ENCODE measurements at places on chromosomes 3 and 15. TPM values are rescaled to one million over a fixed set of nuclear protein-coding genes. Genes with fewer than 3 reads are reported as not detected.
A peak's percentile ranks its signal among the peaks of the same experiment; 100 is the strongest.

The AHSG gene
- total RNA-seq: not detected

The NMB gene
- total RNA-seq: 12.8 TPM

The CMTM7 gene
- total RNA-seq: 1.2 TPM

GRCh38 chr3:14725564-14726440, 50.9 kb downstream of the C3orf20 start:
- ATAC-seq: peak; percentile 28

The SETD2 gene
- 26.6 TPM for total RNA-seq

The NDN gene
- total RNA-seq: 17.3 TPM

DNA sequence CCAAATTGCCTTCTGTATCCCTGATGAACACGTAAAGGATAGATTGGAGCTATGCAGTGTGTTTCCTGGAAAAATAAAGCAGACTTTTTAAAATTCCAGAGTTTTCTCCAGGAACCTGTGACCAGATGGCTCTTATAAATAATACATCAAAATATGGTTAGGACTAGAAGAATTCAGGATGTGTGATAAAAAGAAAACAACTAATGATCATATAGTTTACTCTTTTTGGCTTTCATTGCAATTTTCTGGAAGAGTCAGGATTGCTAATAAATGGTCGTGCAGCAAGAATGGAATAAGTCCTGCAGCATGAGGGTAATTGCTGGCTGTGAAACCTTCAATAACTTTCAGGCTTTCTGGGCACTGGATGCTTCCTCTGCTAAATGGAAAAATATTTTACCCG, 30.2 kb upstream of the DENND4A start:
- no peak for ATAC-seq

- ATAC-seq: no peak
Observed at GRCh38 chr3:144556392-144556791, 584.8 kb downstream of the DIPK2A start.

- no peak for ATAC-seq
Observed at GRCh38 chr15:61186905-61187741, 42.0 kb downstream of the RORA start.

DNA sequence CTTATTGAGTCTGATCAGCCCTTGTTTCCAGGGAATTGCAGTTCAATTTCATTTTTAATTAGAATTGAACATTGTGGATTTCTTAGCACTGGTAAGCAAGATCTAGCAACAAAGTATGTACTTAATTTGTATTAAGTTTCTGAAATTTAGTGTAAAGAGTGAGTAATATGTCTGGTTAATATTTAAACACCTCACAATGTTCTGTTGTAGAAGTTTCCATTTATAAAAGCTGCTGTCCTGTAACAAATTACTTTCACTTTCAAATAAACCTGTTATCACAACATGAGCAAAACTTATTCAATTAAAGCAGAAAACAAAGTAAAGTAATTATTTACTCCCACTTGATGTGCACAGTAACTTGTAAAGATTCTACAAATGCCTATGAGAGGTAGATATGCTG, 448.5 kb downstream of the NAALADL2 start:
- ATAC-seq: no peak

DNA sequence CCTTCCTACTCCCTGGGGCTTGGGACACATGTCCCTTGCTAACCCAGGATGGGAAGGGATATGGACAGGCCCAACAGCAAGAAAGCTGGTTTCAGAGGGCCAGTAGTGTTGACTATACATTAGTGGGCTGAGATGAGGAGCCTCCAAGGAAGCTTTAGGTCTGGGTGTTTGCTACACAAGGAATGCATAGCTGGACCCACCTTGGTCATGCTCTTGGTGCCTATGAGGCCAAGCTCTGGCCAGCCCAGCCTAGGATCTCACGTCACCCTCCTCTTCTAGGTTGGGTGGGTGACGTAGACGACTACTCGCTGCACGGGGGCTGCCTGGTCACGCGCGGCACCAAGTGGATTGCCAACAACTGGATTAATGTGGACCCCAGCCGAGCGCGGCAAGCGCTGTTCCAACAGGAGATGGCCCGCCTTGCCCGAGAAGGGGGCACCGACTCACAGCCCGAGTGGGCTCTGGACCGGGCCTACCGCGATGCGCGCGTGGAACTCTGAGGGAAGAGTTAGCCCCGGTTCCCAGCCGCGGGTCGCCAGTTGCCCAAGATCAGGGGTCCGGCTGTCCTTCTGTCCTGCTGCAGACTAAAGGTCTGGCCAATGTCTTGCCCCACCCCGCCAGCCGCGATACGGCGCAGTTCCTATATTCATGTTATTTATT, 653 bp upstream of the WDR6 start:
- ATAC-seq: no peak

The CORO2B gene
- total RNA-seq: 0.12 TPM

GRCh38 chr3:114217266-114217665, 20.1 kb downstream of the ZNF80 start:
- ATAC-seq: no peak

The GHRL gene
- 0.76 TPM for total RNA-seq

GRCh38 chr3:38743043-38743442, 73.0 kb downstream of the SCN10A start:
- no peak for ATAC-seq

The LMAN1L gene
- total RNA-seq: not detected

The SLC28A2 gene
- total RNA-seq: not detected

The SAMD7 gene
- total RNA-seq: not detected

The GREM1 gene
- total RNA-seq: 9.2 TPM

GRCh38 chr3:76212679-76213078, 427.3 kb upstream of the ZNF717 start:
- no peak for ATAC-seq

DNA sequence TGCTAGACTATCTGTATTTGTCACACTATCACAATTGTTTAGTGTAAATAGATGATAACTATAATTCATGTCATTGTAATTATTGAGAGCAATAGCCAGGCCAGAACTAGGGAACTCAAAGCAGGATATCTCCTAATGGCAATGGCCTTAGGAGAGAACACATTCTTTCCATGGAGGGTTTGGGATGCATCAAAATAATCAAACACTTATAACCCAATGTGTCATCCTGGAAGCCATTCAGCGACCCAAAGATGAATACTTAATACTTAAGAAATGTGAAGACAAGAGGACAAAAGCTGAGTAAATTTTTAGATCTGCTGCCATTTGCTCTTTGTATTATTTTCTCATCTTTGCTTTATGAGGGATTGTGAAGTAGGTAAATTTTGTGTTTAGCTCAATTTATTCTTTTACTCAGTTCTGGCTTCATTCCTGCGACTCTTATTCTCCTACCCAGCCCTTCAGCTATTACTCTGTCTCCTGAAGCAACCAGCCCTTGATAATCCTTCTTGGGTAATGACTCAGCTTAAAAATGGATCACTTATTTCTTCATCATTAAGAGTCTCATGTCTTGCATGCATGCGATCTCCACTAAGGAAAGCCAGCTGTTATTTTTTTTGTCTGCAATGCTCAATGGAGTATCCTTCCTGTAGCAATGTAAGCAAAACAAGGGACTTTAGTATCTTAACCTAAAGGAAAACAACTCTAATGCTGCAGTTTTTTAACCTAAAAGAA, 2.0 kb downstream of the OR4F15 start:
- no peak for ATAC-seq

DNA sequence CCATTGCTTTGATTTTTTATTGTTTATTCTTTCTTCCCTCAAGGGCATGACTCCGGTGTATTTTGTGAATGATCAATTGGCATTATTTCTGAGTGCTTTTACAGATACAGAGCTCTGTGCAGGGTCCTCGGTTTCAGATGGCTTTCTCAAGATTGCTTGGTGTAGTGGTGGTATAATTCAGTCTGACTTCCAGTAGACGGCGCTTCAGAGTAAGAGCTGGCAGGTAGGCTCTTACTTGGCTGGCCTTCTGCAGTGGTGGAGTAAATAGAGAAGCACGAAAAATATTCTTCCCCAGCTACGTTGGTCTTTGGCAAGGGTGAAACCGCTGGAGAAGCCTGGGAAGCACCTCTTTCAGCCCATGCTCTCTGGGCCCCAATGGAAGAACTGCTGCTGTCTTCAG, 723.0 kb upstream of the BCHE start:
- ATAC-seq: no peak

The TEX9 gene
- 9.2 TPM for total RNA-seq

The NEK11 gene
- 3.4 TPM for total RNA-seq

The WNT7A gene
- total RNA-seq: 0.16 TPM

GRCh38 chr15:101723874-101724674, at the start of gene TARS3:
TSS of gene TARS3 (minus strand) at chr15:101724473. CDS start at chr15:101724387, 86 bp downstream.
- peak; percentile 99 for ATAC-seq

- peak; percentile 84 for ATAC-seq
Observed at GRCh38 chr3:152857082-152857481, 22.2 kb downstream of the P2RY1 start.

- ATAC-seq: no peak
Observed at GRCh38 chr3:129417326-129417725, 11.1 kb downstream of the EFCAB12 start.

The STRA6 gene
- total RNA-seq: 1.5 TPM

The ROPN1 gene
- total RNA-seq: not detected

DNA sequence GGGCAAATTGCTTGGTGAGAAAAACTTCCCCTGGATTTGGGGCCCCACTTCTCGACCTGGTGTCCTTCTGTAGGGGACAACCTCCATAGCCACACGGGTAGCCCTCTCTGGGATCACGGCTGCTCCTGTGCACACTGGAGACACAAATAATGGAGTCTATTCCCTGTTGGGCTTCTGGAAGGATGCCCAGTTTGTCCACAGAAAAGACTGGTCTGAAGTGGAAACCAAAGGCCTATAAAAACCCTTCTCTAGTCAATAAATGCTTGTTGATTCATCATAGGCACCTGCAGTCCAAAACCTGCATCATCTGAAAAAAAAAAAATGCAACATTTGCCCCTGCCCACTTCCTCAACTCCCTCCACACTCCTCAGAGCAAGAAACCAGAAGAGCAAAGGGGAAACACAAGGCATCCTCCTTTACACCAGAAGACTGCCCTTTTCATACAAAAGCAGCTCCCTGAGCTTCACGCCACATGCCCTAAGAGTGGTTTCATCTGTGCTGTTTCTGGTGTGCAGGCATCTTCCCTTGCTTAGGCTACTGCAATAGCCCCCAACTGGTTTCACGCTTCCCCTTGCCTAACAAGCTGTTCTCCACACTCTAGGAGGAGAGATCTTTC, 36.3 kb downstream of the SRGAP3 start:
- no peak for ATAC-seq

The CAMKV gene
- not detected for total RNA-seq

- ATAC-seq: peak; percentile 82
Observed at GRCh38 chr15:46312133-46312740, 677.4 kb downstream of the SQOR start.

DNA sequence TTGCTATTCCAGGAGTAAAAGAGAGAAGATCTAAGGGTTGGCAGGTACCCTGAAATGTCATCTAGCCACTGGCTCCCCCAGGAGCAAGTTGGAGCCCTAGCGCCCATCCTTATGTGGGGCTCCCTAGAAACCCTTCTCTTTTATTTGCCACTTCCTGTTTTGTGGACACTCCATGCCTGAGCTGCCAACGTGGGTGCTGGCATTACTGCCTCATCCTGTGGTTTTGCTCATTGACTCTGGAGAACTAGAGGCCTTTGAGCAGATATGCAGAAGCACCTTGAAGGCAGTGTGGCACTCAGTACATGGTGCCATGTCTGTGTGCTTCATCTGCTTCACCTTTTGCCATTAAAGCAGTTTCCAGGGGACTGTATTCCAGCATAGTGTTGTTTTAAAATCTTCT, 8.1 kb downstream of the EDEM1 start:
- ATAC-seq: peak; percentile 4

DNA sequence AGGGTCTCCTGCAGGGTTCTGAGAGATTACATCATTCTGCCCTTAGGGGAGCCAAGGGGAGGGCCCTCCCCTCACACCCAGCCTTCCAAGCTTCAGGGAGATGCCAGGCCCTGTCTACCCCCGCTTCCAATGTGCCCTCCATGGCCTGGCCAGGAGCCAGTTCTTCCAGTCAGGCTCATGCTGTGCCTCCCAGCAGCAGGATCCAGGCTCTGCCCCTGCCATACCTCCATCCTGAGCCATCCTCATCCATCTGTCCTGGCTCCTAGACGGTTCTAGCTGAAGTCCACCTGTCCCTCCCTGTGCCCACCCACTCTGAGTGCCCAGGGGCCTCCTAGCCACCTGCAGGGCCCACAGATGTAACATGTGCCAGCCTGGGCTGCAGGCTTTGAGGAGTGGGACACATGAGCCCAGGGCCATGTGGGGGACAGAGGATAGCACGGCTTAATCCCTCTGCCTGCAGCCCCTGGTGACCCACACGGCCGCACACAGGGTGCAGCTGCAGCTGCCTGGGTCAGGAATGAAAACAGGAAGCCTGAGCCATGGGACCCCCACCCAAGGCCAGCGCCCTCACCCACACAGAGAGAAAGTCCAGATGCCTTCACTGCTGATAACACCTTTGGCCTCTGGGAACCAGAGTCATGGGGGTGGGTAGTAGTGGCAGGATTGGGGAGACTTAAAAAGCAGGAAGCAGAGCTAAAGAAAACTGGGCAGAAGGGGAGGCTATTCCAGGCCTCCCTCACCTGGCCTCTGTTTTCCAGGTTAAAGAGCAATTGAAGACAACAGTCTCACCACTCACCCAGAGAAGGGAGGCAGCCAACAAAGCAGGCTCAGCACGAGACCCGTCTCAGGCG, 11.8 kb downstream of the PLCD1 start:
- ATAC-seq: no peak

The TNFAIP8L3 gene
- total RNA-seq: 7.3 TPM

The SEC22C gene
- 17.4 TPM for total RNA-seq

The ZMYND10 gene
- total RNA-seq: 0.64 TPM

GRCh38 chr3:46284981-46285683, 42.9 kb downstream of the CCR3 start:
- ATAC-seq: no peak

- ATAC-seq: no peak
Observed at GRCh38 chr3:181298421-181298820, 308.9 kb upstream of the DNAJC19 start.

The PARP9 gene
- 27.5 TPM for total RNA-seq

The SST gene
- not detected for total RNA-seq
